ENCODE measurements at places on chromosomes 1 and 21. TPM values are rescaled to one million over a fixed set of nuclear protein-coding genes. Genes with fewer than 3 reads are reported as not detected.

Gene SPRR2A
- total RNA-seq, result 7.0 TPM

Gene WNT9A
- total RNA-seq, result 6.6 TPM

Gene HTR6
- total RNA-seq, result not detected

Gene PDZK1IP1
- total RNA-seq, result 17.9 TPM

Gene KCNJ9
- 0.07 TPM for total RNA-seq

Gene ANKRD45
- total RNA-seq, result 0.42 TPM

DNA sequence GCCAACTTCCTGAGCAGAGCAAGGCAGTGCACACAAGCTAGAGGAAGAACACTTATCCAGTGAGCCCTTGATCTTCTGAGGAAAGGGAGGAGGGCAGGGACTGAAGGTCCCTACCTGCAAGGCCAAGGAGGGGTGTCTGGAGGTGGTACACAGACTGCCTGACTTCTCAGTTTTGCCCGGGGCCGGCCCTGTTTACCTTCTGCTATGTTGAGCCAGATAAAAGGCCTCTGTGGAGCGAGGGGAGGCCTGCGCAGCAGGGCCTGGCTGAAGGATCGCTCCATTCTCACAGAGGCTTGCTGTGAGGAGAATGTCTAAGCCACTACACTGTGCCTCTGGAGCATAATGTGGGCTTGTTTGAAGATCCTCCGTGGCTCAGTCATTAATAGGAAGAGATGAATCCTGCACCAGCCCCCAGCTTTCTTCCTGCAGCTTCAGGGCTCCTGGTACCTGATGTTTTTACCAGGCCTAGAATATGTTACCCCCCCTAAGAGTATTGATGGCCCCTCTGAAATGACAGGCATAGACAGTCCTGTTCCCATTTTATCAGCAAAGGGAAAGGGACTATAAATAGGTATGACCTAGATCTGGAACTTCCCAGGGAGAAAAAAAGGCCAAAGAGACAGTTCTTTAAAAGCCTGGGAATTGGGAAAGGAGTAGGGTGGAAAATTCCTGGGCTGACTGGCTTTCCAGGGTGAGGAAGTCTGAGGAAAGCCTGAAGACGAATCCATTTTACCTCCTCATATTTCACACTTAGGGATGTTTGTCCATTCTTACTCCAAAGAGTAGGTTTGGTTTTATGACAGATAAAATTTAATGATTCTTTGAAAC is 4.7 kb downstream of the POGK start:
- H3K27ac ChIP-seq, result peak overlapping the region; percentile 3
- peaks cover 81% of the 10 kb centered on the region for H3K36me3 ChIP-seq
- no peaks in the 10 kb centered on the region for H3K27me3 ChIP-seq
- DNase-seq, result no peak
- peaks cover 31% of the 10 kb centered on the region for H3K4me1 ChIP-seq

DNA sequence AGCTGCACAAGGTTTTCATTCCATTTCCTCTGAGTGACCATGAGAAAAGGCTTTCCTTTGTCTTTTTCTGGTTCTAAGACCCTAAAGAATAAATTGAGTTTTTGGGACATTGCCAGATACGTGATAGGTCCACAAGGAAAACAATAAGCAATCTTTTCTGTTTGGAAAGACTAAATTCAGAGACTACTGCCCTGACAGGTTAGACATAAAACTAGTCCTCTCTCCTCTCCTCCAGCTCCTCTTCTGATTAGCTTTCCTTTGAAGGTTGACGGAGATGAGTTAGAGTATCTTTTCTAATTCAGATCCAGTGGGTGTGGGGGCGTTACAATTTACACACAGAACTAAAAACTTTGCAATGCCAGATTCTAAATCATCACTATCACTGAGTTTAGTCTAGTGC is 57.8 kb upstream of the C1orf53 start:
- H3K36me3 ChIP-seq, result no peaks in the 10 kb centered on the region
- H3K4me3 ChIP-seq, result no peak overlapping the region
- H3K27me3 ChIP-seq, result no peaks in the 10 kb centered on the region
- no peak overlapping the region for H3K27ac ChIP-seq

GRCh38 chr1:3695326-3696217 is 43.3 kb downstream of the TP73 start:
- no peaks in the 10 kb centered on the region for H3K27me3 ChIP-seq
- no peak overlapping the region for H3K27ac ChIP-seq
- peak; percentile 59 for DNase-seq
- H3K36me3 ChIP-seq, result no peaks in the 10 kb centered on the region
- no peak overlapping the region for H3K4me3 ChIP-seq

DNA sequence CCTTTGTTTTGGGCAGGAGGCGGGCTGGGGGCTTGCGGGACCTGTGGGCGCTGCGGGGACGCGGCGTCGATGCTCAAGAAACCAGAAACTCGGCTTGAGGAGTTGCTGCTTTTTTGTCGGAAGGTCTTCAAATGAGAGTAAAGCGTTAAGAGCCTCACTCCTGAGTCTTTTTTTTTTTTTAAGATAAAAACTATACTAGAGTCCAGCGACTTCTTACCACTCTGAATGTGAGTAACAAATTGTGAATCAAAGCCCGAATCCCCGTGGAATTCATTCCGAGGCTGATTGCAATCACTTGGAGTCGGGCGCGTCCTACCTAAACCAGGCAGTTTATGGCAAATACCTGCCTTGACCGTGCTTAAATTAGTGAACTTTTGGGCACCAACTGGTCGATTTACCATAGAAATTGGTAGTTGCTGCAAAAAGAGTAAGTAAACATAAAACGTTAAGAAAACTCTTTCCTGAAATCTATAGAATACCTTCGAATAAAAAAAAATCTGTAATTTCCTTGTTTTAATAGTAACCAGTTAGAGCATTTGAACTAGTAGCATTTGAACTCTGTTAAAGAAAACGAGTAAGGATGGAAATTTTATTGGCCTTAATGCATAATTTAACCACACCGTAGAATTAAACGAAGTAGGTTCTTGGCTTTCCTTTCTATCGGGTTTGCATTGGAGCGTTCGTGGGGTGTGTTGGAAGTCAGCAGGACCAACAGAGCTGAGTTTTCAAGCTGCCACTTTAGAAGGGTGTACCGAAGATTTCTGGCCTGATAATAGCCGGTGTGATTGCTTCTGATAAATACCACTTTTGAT is 769 bp downstream of the GPSM2 start:
- peak overlapping the region; percentile 96 for H3K4me3 ChIP-seq
- no peaks in the 10 kb centered on the region for H3K27me3 ChIP-seq
- H3K27ac ChIP-seq, result peak overlapping the region; percentile 96
- peaks cover 21% of the 10 kb centered on the region for H3K4me1 ChIP-seq

Gene SYPL2
- total RNA-seq, result not detected

DNA sequence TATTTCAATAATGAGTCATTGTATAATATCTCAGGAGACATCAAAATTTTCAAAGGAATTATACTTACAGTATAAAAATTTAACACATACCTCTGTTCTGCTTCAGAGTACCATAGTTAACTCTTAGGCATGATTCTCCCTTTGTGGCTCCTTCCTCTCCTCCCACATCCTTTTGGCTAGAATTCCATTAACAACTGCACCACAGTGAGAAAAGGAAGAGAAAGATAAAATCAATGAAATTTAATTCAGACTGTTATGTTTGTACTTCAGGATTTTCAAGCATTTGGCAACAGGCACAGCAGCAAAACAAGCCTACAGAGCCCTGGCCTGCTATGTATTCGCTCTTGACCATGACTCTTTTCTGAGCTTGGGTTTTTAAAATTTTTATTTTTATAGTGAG is 57.2 kb upstream of the SGIP1 start:
- no peak overlapping the region for H3K27ac ChIP-seq
- no peak for DNase-seq
- no peak overlapping the region for H3K4me3 ChIP-seq

DNA sequence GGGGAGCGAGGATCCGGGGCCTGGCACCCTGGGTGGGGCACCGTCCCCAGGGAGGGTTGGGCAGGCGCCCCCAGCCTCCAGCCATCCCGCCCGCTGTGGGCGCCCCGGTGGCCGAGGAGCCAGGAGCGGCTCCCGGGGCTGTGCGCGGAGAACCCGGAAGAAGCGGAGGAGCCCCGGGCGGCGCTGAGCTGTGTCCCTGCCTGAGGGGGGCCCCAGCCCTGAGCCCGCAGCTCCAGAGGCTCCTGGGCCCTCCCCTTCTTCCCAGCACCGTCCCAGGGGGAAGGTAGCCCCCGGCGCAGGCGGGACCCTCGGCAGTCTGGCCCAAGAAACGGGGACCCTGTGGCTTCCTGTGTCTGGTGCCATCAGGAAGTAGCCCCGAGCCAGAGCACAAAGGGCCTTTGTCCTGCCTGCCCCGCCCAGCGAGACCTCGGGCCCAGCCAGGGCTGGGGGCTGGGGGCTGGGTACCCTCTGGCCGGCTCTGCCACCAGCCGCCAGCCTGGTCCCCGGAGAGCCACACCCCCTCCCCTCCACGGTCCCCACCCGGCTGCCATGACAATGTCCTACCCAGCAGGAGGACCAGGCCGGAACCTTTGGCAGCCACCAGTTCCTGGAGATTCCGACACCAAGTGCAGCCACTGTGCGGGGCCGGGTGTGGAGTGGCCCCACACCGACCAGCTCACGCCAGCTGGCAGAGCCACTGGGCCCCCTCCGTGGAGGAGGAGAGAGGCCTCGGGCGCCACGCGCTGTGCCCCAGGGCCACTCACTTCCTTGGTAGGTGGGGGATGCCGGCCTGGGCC is 15.6 kb upstream of the TTLL10 start:
- peak overlapping the region; percentile 63 for H3K4me3 ChIP-seq
- no peaks in the 10 kb centered on the region for H3K36me3 ChIP-seq
- peak; percentile 19 for DNase-seq
- no peaks in the 10 kb centered on the region for H3K4me1 ChIP-seq

DNA sequence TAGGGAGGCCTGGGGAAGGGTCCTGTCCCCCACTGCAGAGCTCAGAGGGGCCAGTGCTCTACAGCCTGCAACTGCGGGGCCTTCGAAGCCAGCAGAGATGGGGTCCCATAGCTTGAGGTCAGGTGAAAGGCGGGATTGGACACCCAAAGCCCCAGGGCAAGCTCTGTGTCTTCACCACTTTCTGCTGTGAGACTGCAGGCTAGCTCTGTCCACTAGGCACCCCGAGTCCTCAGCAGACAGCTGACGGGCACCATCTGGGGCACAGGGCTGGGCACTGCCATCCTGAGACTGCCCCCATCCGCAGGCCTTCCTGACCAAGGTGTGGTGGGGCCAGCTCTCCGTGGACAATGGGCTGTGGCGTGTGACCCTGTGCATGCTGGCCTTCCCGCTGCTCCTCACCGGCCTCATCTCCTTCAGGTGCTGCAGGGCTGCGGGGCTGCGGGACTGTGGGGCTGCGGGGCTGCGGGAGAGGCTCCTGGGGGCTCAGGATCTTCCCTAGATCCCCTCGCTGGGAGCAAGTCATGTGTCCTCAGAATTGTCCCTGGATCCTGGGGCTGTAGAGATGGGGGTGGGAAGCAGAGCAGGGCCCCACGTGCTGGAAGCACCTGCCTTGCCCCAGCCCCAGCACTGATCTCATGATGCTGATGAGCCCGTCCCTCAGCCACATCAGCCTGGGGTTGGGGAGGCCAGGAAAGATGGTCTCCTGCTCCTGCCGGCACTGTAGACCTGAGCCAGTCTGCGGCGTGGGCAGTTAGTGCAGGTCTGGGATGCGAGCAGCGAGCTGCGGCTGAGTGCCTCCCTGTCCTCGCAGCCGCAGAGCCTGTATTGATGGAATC is 46.8 kb downstream of the TRPM2 start:
- DNase-seq, result no peak
- no peak overlapping the region for H3K27ac ChIP-seq
- no peaks in the 10 kb centered on the region for H3K36me3 ChIP-seq
- no peak overlapping the region for H3K4me3 ChIP-seq

DNA sequence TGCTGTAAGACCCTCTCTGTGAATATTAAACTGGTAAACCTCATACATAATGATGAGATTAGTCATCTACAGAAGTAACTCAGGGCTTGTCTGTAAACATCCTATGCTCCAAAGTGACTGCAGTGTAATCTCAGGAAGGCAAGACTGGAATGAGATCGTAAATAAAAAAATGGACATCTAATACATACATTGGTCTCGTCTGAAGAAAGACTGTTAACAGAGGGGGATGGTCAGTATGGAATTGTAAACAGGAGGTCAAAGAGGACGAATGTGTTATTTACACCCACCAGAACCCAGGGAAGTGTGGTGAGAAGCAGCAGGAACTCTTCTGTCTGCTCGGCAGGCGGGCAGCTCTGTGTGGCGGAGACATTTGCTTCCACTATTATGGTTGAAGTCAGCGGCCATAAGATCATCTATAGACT is 51.4 kb downstream of the DISC1 start:
- H3K36me3 ChIP-seq, result no peaks in the 10 kb centered on the region
- H3K4me1 ChIP-seq, result no peaks in the 10 kb centered on the region
- DNase-seq, result no peak
- H3K27me3 ChIP-seq, result no peaks in the 10 kb centered on the region

Gene OR2L3
- total RNA-seq, result not detected

Gene GBP2
- total RNA-seq, result 2.2 TPM

DNA sequence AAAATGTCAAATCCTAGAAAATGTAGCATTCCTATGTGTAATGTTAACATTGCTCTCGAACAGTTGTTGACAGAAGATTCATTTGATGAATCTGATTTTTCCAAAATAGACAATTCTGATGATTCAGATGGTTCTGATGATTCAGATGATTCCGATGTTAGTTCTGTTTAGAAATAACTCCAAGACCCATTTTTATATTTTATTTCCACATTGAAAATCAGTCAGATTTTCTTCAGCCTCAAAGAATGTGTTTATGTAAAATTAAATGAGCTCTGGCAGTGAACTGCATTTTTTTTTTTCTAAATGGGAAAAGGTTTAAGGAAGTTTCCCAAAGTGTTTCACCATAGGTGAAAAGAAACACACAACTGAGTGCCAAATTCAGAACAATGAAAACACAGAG is 136.5 kb downstream of the TSEN15 start:
- no peak for DNase-seq
- no peak overlapping the region for H3K4me3 ChIP-seq
- no peaks in the 10 kb centered on the region for H3K36me3 ChIP-seq
- no peaks in the 10 kb centered on the region for H3K4me1 ChIP-seq
- no peak overlapping the region for H3K27ac ChIP-seq

All from MCF 10A (cell line).